Uterus (tissue), 4 donors: ENCODE measurements at places on chromosomes 6 and 20. TPM values are rescaled to one million over a fixed set of nuclear protein-coding genes. Genes with fewer than 3 reads are reported as not detected.

DNA sequence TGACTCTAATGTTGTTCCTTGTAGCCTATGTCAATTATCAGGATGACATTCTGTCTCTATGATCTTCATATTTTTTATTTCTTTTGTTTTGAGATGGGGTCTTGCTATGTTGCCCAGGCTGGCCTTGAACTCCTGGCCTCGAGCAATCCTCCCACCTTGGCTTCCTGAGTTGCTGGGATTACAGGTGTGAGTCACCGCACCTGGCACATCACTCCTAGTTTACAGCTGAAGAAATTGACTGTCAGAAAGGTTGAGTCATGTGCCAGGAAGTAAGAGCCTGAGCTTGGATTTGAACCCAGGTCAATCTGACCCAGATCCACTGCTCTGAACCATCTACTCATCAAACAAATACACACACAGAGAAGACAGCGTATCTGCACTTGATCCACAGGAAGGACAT is 14.4 kb downstream of the PPP1R3G start:
- no peak for DNase-seq

GRCh38 chr6:38326837-38327236 is 312.9 kb downstream of the BTBD9 start:
- no peak for DNase-seq

DNA sequence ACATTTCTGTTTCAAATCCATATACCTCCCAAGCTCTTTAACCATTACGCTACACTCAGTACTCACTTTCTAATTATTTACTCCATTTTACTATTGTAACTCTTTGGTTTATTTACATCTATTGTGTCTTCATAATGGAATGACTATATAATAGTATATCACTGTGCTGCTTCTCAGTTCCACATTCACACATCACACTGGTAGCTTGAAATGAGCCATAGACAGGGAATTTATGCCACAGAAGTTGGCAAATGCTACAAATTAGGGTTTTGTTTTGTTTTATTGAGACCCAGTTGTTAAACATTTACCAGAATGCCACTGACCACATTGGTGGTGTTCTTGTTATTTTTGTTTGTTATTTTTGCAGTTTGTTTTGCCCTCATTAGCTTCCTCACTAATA is 213.9 kb downstream of the KCNQ5 start:
- no peak for DNase-seq

DNA sequence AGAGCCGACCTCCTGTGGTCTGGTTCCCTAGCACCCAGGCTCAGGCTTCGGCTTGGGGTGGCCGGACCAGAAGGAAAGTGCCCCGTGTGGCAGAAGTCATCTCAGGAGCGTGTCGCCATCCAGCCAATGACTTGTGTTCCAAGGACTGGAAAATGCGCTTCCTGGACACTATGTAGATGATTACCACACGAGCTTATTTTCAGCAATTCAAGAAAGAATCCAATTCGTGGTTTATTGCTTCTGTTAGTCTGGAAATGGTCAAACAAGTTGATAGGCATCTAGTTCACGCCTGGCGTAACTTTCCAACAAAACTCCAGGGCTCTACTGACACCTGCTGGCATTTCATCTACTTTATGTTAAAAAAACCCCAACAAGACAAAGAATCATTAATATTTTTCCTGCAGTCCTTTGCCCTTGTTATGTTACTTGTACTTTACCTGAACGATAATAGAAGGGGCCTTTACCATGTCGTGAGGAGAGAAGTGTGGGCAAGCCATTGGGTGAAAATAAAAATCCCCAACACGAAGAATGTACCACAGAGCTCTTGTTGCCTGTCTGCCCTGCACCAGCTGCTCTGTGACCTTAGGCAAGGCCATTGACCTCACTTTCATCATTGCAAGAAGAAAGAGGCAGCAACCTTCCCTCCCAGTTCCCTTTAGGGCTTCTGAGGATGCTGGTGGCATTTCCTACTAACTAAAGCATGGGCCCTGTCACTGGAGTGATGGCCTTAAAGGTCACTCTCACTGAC is 154.7 kb upstream of the LAMP5 start:
- peak; percentile 41 for DNase-seq

DNA sequence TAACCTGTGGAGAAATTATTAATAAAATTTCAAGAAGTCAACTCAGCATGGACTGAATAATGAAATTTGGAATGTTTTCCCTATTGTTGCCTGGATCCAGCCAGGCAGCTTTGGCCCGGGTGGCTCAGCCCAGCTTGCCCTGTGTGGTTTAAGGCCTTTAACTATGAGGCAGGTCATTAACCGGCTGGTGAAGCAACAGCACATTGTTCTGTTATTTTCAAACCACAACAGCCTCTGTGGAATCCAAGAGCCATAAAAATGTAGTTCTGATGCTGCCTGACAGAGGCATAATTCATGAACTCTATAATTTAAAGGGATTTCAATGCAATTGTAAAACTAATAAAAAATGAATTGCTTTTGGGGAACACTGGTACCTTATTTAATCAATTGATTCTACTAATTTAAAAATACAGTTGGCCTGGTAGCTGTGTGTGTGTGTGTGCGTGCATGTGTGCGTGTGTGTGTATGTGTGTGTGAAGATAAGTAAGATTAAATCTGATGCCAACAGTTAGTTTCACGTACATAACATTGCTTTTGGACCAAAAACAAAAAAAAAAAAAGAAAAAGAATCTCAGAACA is 117.7 kb downstream of the RPS12 start:
- no peak for DNase-seq

DNA sequence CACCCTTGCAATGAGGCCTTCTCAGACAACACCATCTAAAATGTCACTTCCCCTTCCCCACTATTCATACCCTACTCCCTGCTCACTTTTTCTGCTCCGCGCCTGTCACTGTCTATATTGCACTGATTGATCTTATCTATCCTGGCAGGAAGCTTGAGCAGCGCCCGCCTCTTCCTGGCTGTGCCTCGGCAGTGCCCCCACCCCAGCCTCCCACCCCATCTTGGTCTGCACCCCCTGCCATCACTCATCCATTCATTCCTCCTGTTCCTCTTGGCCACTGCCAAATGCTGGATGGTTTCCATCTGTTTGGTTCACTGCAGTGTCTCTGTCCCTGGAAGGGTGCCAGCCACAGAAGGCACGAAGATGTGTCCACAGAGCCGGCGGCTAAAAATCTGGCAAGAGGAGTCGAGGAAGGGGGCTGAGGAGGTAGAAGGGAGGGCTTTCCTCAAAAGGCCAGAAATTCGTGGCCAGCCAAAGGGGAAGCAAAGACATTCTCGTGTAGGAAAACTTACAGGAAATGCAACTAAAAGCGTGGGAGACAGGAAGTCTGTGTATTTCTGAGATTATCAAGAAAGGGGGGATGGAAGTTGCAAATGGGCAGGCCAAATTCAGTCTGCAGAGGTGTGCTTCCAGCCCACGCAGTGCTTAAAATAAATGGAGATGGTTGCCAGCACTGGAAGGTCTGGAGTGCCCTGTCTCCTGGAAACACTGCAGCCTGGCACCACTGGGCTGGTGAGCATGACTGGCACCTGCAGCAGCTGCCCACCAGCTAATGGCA is 27.6 kb downstream of the SYNJ2 start:
- DNase-seq = peak; percentile 59

GRCh38 chr6:82988930-82989351 is 76.7 kb downstream of the UBE3D start:
- DNase-seq = no peak

- DNase-seq = no peak
Measured at GRCh38 chr6:19802656-19803055, 34.5 kb upstream of the ID4 start.

DNA sequence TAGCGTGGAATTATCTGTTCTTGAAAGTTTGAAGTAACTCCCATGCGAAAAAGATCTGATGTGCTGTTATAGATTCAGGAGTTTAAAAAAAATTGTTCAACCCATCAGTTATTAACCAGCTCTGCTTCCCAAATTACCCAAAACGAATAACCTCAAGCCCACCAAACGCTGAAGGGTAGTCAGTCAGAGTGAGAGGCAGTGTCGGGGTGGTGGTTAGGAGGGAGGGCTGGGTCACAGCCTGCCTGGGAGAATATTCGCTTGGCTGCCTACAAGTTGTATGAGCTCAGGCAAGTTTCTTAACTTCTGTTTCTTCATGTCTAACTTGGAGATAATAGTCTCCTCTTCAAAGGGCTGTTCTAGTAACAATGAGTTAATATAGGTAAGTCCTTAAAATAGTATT is 114.6 kb downstream of the JPH2 start:
- DNase-seq = no peak

DNA sequence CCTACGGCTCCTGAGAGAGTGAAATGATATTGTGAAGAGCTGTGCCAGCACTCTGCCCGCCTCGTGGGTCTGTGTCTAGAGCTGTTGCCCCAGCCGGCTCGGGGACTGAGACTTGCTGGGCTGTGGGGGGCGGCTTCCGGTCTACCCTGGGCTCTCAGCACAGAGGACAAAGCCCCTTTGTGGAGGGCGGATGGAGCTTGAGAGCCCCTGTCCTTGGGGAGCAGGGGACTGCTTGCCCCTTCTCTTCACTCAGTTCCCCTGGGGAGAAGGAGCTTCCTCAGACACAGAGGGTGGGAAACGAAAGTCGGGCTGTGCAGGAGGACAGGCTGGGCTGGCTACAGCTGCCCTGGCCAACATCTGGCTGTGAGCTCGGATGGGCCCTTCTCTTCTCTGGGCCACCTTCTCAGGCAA is 11.0 kb downstream of the SRC start:
- no peak for DNase-seq

GRCh38 chr6:107561306-107561705 is 71.4 kb downstream of the SOBP start:
- peak; percentile 65 for DNase-seq

DNA sequence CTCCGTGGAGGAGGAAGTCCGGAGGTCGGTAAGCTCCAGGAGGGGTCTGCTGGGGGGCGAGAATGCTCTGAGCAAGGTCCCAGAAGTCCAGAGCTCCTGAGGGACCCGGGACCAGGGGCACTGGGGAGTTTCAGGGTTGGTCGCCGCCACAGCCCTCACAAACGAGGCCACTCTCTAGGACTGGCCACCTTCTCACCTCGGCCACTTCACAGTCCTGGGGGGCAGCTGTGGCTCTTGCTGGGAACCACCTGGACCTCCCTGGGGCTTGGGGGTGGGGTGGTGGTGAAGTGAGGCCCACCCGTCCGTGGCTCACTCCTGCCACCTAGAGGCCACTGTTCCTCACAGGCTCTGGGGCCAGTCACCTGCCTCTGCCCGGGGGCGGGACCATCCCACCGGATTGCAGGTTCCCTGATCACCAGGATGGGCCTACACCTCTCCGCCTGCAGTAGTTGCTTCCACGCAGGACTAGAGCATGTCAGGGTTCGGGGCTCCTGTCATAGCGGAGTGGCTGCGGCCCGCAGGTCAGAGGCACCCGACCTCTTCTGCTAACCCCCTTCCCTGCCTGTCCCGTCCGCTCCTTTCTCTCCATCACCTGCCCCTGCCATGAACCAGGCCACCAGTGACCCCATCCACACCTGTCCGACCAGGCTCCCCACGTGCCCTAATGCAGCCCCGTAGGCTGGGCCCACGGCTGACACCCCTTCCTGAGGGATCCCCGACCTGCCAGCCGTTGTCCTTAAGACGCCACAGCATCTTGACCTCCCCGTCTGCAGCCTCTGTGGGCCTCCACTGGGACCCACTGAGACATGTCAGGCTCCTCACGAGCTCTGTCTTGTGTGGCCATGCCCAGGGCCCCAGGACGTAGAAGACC is 5.1 kb upstream of the TCEA2 start:
- DNase-seq = peak; percentile 62

DNA sequence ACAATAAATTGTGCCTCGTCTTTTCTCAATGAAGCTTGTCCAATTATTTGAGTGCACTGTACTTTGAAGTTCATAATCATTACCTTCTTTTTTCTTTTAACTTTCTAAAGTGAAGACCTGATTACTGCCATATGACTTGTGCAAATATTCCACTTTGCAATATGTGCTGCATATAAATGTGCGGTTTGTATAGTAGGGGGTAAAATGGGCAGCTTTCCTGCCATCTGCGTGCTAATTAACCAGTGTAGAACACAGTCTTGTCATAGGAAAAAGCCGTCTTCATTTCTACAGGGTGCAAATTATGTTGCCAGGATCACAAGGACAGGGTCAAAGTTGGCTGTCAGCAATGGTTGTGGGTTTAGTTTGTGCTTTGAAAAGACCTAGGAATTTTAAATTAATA is 397.0 kb downstream of the NKAIN2 start:
- DNase-seq = no peak

The SLC22A16 gene
- total RNA-seq = not detected

The TPBG gene
- total RNA-seq = 29.3 TPM

The BNIP5 gene
- total RNA-seq = not detected

The OPN5 gene
- not detected for total RNA-seq

The MEP1A gene
- total RNA-seq = not detected

The HLA-DRB5 gene
- total RNA-seq = 0.76 TPM

The BTN1A1 gene
- total RNA-seq = not detected

The MRAP2 gene
- not detected for total RNA-seq

The MICB gene
- 1.9 TPM for total RNA-seq

The EYS gene
- 1.3 TPM for total RNA-seq

The GID8 gene
- total RNA-seq = 48.6 TPM

The MATN4 gene
- total RNA-seq = not detected
